ENCODE measurements at places on chromosomes 2 and 18.

- DNase-seq, result no peak
These were observed 138.9 kb downstream of the PMAIP1 start for GRCh38 chr18:60038731-60039130.

GRCh38 chr2:182883451-182883850 is 17.0 kb upstream of the FRZB start:
- no peak for DNase-seq

GRCh38 chr2:232330068-232330999 is 48.2 kb upstream of the ALPP start:
- DNase-seq, result no peak

DNA sequence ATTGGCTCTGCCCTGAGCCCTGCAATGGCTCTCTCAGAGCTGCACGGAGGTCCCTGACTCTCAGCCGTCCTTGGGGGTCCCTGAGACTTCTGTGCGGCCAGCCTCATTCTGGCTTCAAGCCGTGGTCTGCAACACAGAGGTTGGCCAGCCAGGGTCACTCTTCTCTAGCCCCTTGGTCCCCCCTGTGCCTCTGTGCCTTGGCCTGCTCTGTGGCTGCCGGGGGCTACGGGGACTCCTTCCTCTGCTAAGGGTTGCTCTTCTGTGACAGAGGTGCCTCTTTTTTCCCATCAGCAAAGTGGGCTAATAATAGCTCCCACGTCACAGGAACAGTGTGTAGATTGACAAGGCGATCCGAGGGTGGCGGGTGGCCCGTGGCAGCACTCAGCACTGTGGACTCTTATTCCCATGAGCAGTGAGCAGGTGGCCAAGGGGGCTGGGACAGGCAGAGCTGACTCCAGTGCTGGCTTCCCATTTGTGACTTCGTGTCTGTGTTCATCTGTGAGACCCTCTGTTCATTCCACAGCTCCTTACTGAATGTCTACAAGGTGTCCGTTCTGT is 19.4 kb downstream of the INHBB start:
- DNase-seq, result no peak

Measured in GOT3 (cell line).